ENCODE measurements at places on chromosomes 3 and 15.

DNA sequence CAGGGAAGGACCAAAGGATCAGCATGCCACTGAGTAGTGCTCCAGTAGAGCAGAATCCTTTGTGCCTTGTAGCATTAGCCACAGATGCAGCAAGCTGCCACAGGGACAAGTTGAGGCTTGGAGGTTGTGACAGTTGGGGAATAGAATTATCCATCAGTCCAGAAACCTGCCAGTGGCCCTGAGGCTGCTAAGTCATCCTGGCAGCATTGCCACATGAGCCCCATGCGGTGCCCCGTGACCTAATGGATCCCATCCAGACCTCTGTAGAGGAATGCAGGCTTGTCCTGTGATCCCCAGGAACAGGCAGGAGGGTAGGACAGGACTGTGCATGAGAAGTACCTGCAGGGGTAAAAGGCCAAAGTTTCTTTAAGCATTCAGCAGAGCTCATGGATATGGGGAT is 51.7 kb downstream of the BOC start:
- no peak for DNase-seq

DNA sequence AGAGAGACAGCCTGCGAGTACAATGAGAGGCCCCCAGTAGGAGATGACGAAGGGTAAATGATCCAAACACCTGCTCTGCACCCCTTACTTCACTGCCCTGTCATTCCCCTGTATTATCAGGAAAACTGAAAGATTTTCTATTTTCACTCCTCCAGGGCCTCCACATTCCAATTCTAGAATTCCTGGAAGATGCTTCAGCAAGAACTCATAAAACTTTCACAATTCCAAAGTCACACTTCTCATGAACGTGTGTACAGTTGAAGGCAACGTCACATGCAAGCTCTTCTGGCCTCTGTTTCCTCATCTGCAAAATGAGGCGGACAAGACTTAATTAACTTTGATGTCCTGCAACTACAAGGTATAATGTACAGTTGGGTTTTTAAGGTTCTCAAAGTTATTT is 62.8 kb upstream of the SPATA12 start:
- DNase-seq: no peak

DNA sequence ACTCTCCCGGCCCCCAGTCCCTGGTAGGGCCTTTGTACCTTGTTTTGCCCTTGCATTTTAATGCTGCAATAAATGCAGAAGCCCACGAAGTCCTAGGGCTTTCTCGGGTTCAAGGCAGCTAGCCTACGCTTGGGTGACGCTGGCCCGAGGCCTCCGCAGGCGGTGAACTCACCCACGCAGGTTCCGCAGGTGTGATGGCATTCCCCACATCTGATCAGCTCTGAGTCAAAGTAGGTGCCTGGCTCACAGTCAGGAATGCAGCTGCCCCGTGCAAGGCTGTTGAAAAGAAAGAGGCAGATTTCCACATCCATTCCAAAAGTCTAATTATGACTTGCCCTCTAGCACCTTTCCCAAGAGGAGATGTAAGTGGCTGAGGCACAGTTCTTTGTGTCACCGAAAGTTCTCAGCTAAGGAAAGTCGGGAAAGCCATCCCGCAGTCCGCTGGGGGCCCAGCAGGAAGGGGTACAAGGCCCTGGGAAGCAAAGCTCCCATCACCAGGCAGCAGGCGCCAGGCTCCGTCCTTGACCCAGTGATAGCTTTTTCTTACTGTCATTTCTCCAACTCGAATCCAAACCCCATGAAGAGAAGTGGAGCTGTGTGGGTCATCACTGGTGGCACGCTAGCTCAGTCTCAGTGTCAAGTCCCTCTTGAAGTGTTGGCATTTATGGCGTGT is 23.2 kb upstream of the SNRPA1 start:
- no peak for DNase-seq

- DNase-seq: no peak
Observed at GRCh38 chr3:40024526-40024925, 215.1 kb downstream of the MYRIP start.

GRCh38 chr3:33665294-33665693 is 52.8 kb downstream of the CLASP2 start:
- DNase-seq: no peak

DNA sequence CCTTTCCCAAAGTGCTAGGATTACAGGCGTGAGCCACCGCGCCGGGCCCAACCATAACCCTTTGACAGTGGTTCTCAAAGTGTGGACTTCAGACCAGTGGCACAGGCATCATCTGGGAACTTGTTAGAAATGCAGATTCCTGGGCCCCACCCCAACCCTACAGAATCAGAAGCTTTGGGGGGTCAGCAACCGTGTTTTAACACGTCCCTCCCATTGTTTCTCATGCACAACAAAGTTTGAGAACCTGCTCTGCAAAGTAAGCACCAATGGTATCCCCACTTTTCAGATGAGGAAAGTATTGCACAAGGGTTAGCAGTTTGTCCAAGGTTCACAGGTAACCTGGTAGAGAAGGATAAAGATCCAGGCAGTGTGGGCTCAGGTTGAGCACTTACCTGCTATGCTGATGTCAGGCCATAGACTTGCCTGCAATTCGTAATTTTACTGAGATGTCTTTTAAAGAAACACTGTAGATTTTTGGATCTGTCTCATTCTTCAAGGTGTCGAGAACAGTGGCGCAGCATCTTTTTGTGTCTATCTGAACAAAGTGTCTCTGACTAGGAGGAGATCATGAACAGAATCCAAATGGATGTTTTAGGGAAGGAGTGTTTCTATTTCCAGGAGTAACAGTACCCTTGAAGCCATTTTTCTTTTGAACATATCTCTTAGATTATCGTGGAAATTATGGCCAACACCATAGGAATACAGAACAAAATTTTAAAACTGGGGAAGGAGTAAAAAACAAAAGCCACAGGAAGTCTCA is 2.5 kb downstream of the GXYLT2 start:
- DNase-seq: no peak

- no peak for DNase-seq
Observed at GRCh38 chr3:3531476-3531875, 267.8 kb upstream of the LRRN1 start.

Measured in HTR-8/SVneo (cell line).